ENCODE measurements at places on chromosomes 16 and 17.

GRCh38 chr16:7185689-7186088, 147.0 kb upstream of the RBFOX1 start:
- DNase-seq: no peak

DNA sequence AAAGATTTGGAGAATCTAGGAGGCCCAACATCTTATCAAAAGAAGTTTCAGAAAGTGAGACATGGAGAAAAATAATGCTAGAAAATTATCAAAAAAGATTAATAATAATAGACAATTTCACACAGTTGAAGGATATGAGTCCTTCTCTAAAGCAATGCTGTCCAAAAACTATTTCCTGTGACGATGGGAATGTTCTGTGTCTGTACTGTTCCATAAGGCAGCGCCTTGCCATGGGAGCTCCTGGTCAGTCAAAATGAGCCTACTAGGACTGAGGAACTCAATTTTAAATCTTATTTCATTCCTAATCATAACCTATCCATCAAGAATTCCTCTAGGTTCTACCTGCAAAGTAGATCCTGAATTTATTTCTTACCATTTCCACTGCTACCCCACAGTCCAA, 49.0 kb downstream of the CACNG1 start:
- no peak for DNase-seq

- no peak for DNase-seq
These were observed 132.2 kb upstream of the HS3ST2 start for GRCh38 chr16:22681554-22682291.

DNA sequence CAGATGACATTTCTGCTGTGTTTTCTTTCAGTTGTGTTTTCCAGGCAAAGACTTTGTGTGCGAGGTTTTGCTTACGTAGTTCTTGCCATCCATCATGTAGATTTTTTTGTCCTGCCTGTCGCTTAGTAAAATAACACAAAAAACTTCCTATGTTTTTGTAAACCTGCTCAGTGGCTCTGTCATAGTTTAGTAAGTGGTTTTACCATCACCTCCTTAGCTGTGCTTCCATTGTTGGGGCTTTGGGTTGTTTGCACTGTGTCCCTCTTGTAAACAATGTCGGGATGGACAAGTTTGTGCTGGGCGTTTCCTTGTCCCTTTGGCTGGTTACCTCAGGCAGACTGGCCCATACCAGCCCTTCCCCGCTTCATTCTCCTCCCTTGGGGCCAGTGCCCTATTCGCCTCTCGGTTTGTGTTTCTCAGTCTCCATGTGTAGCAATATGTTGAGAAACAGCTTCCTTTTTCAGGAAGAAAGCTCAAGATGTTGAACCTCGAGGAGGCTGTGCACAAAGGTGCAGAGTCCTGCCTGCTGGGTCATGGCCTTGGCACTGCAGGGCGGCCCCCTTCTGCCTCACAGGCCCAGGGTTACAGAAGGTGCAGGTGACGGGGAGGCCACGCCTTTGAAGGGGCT, 74.6 kb downstream of the KSR1 start:
- no peak for DNase-seq

DNA sequence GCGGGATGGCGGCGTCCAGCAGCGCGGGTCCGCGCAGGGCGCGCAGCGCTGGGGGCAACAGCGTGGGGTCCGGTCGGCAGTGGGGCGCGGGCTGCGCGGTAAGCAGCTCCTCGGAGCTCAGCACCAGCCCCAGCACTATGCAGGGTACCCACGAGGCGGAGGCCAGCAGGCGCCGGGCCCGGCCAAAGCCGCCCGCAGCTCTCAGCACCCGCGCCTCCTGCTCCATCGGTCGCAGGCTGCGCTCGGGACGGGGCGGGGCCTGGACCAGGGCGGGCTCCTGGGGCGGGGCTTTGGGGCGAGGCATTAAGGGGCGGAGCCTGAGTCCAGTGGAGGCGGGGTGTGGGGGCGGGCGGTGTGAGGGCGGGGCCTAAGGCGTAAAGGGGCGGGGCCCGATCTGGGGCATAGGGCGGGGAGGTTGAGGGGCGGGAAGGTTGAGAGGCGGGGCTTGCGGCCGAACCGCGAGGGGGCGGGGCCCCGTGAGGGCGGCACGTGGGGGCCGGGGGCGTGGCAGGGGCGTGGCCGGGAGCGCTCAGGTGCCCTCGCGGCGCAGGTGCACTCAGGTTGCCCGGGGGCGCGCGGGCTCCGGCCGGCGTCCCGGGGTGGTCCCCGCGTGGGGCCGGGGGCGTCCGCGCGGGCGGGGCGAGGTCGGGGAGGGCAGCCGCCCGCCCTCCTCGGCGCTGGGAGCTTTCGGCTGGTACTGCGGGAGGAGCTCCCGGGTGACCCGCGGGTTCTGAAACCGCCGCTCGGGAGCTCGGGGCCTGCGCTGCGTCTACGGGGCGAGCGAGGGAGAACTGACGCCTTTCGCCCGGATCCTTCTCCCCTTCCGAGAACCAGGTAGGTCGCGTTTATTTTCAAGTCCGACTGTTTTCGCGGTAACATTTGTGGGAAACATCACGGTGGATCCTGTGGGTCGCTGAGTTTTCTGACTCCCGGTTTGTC, 1.4 kb upstream of the SLC22A31 start:
- DNase-seq: peak; percentile 78

GRCh38 chr17:39653662-39654331, 11.4 kb upstream of the TCAP start:
- peak; percentile 83 for DNase-seq

DNA sequence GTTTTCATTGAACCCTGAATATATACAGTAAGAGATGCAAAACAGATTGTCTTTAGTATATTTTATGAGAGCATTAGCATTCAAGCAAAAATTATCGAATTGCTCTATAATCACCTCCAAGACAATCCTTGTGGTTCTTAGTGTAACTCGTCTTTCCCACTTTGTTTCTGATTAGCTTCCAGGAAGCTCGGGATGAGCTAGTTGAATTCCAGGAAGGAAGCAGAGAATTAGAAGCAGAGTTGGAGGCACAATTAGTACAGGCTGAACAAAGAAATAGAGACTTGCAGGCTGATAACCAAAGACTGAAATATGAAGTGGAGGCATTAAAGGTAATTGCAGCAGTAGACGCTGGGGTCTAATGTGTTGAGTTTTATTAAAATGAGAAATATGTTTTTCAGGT, 9.9 kb downstream of the NDEL1 start:
- no peak for DNase-seq

- DNase-seq: no peak
These were observed 7.0 kb upstream of the TMIGD1 start for GRCh38 chr17:30340801-30341356.

GRCh38 chr16:1518626-1519135, 14.8 kb upstream of the TMEM204 start:
- no peak for DNase-seq

GRCh38 chr17:67725807-67726206, 8.1 kb downstream of the NOL11 start:
- DNase-seq: no peak

DNA sequence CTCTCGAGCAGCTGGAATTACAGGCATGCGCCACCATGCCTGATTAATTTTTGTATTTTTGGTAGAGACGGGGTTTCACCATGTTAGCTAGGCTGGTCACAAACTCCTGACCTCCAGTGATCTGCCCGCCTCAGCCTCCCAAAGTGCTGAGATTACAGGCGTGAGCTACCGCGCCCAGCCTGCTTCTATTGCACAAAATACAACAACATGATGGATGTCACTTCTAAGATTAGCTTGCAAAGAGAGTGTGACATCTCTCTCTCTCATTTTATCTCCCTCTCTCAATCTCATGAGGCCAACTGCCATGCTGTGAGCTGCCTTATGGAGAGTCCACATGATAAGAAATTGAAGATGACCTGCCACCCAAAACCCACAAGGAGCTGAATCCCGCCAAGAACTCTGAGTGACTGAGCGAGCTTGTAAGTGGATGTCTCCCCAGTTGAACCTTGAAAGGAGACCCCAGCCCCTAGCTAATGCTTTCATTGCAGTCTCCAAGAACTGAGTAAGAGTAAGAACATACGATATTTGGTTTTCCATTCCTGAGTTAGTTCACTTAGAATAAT, 458.5 kb downstream of the RBFOX1 start:
- DNase-seq: no peak

- DNase-seq: no peak
These were observed 47.6 kb upstream of the MGAT5B start for GRCh38 chr17:76820561-76820960.

DNA sequence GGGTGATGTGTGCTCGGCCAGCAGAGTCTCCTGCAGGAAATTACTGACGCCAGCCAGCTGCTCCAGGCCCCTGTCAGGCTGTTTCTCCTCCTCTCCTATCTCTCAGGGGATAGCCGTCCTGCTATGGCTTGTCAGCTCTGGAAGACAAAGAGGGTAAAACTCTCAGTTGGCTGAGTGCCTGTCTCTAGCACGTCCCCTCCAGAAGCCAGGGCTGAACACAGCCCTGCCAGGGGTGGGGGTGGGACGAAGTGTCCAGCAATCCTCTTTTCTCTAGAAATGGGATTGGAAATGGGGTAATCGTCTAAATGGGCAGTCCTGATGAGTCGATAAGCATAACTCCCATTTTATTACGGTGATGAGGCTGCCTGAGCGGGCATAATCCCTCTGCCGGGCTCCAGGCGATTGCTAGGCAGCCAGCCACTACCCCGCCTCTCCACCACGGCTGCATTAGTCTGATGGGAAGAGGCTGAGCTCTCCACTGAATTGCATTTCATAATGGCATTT, 89.1 kb upstream of the GNAO1 start:
- peak; percentile 55 for DNase-seq

GRCh38 chr16:87012954-87013938, 303.9 kb downstream of the C16orf95 start:
- no peak for DNase-seq

DNA sequence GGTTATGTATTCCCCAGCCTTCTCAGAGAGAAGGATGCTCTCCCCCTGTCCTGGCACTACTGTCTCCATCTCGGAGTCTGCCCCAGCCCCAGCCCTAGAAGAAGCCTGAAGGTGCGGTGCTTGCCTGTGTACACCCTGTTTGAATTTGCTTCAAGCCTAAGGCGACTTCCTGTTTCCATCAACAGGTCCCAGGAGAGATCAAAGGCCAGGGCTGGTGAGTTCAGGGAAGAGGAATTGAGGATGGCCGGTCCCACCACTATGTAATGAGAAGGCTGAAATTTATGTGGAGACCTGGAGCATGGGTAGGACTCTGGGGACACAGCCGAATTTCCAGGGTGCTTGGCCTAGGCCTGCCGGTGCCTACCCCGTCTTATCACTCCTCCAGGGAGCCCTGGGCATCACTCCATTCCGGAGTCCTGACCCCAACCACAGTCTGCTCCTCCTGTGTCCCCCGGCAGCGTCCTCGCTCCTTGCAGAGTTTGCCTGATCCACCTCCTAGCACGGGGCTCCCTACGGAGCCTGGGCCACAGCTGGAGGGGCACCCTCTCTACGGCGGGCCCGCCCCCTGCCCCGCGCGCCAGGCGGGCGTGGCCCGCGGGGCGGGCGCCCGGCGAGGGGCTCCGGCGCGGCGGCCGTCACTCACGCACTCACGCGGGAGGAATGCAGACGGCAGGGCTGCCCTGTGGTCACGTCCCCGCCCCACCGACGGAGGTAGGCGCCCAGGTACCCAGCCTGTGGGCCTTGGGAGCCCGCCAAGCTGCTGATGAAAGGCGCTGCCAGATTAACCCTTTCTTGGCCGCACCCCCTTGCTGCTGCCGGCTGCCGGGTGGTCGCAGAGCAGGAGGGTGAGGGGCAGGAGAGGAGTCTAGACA, 53.8 kb upstream of the TAC4 start:
- DNase-seq: no peak

DNA sequence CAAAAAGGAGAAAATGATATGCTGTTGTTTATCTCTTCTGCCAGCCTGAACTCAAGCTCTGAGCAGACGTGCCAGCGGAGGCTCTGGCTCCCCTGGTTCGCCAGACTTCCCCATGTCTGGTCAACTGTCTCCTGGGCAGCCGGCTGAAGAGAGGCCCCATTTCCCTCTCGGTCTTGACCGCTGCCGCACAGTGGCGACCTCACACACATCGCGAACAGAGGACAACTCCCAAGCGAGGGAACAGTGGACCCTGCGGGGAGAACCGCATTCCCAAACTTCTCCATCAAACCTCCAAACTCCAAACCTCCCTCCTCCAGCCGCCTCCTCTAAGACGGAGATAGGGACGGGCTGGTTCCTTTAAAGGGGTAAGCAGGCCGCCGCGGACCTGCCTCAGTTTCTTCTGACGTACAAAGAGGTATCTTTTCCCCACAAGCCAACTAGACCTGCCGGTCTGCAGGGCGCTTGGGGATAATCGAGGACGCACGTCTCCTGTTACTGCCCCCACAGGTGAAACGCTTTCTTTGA, 24.9 kb upstream of the RFFL start:
- DNase-seq: peak; percentile 47

DNA sequence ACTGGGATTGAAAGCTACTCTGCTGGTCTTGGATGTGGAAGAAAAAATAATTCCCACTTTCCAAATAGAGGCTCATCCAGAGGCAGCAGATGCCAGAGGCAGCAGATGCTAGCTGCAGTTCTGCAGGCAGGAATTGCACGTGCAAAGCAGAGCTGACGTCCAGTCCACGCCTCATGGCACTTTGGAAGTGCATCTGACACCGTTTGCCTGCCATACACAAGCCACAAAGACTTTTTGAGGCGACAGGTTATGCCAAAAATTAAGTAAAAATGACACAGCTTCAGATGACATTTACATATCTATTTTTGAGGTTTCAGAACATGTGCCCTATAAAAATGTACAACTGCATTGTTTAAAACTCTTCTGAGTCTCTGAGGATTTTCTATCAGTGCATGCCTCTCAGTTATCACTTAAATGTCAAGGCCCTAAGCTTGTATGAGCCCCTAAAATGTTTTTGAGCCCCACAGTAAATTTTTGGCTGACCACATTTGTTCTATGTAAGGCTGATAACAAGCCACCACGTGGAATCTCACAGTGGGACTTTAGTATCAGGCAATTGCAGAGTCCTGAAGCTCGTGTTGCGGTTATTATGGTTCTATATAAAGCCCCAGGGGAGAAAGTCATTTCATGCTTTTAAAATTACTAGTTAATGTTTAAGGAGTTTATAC, 239.2 kb downstream of the PRKCA start:
- no peak for DNase-seq
